ENCODE measurements at places on chromosomes 1 and 21.

DNA sequence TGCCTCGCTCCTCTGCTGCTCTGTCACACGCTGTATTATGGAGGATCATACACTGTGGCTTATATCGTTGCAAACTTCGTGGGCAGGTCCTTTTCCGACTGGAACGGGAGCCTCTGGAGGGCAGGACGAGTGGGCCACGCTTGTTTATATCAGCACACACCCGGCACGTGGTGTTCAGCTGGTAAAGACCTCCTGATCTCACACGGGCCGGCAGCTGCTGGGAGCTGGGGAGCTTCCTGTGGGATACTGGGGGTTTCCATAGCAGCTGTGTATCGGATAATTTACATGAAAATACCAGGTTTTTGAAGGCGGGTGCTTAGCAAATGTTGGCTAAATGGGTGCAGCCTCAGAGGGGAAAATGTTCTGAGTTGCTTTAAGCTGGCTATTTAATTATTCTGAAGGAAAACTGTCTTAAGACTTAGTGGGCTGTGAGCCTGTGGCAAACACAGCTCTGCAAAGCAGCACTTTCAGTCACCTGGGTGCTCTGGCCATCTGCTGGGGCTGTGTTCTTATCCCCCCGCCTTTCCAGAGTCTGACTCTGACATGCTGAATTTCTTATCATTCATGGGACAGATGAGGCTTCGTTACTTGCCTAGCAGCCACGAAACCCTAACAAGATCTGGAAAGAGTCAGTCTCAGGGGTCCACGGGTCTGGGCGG is 103.6 kb upstream of the GCLM start:
- DNase-seq: no peak

DNA sequence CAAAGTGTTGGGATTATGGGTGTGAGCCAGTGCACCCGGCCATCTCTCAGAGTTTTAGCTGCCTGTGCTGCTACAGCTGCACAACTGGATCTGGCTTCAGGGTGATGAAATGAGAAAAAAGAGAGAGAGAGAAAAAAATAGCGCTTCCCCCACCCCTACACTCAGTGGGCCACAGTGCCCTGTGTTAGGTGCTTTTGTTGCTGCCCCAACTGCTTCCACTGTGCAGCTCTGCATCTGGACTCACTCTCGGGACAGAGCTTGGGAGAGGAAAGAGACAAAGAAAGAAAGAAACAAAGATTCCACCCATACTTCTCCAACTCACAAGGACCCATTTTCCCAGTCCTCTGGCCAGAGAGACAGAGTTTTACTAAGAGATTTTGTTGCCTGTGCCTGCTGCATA is 50.4 kb downstream of the INAVA start:
- no peak for DNase-seq

DNA sequence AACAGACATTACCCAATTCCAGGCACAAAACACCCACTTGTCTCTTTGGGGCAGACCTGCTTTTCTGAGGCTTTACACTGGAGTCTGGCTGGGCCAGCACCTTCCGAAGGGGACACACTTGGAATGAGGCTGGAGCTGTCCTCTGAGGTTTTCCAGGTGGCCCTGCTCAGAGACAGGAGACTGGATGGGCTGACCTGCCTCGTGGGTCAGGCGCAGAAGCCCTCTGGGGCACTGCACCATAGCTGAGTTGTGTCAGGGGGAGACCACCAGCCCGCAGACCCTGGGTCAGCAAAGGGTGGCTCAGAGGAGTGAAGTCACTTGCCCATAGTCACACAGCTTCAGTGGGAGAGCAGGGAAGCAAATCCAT is 1.8 kb downstream of the SH2D5 start:
- DNase-seq: no peak

DNA sequence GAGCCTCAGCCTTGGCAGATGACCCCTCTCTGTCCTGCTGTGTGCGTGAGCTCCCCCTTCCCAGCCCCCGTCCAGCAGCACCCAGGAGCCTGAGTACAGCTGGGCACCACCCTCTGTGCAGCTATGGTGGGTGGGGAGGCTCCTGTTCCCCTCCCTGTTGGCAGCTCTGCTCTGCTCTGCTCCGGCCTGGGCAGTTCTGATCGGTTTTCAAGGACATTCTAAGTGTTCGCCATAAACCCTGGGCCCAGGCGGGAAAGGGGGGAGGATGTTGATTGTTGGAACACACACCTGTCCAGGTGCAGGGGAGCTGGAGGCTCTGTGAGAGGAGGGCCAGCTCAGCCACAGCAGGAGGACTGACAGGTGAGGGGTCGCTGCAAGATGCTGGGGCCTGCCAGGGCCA is at the start of gene CLCNKB:
Gene CLCNKB (plus strand): TSS at position 262 of the 400 bp plus-strand sequence. CDS start 711 bp downstream, outside the sequence.
- no peak for DNase-seq

- peak; percentile 91 for DNase-seq
These were observed 14.3 kb downstream of the SLFNL1 start for GRCh38 chr1:41006942-41007865.

GRCh38 chr1:240235521-240236288 is 144.0 kb downstream of the FMN2 start:
- DNase-seq: no peak

All from RWPE2 (cell line).